ENCODE measurements at places on chromosomes 12 and 14. TPM values are rescaled to one million over a fixed set of nuclear protein-coding genes. Genes with fewer than 3 reads are reported as not detected.

CLEC4C gene
- not detected for total RNA-seq

GDF3 gene
- 0.96 TPM for total RNA-seq

TEX52 gene
- not detected for total RNA-seq

CEBPE gene
- total RNA-seq: not detected

ISM2 gene
- under 0.01 TPM for total RNA-seq

KRT3 gene
- not detected for total RNA-seq

CLEC6A gene
- not detected for total RNA-seq

FAM181A gene
- total RNA-seq: not detected

TUBA1A gene
- total RNA-seq: 1,351 TPM

ZDHHC22 gene
- total RNA-seq: not detected

EGLN3 gene
- 5.2 TPM for total RNA-seq

SVOP gene
- not detected for total RNA-seq

FERMT2 gene
- 99.6 TPM for total RNA-seq

CLEC14A gene
- 418 TPM for total RNA-seq

METAP2 gene
- 80.0 TPM for total RNA-seq

LALBA gene
- total RNA-seq: not detected

NOPCHAP1 gene
- total RNA-seq: 7.1 TPM

TIMM9 gene
- total RNA-seq: 30.9 TPM

OR6C2 gene
- not detected for total RNA-seq

CYP46A1 gene
- total RNA-seq: not detected

DPPA3 gene
- total RNA-seq: not detected

NRIP2 gene
- not detected for total RNA-seq

KRT8 gene
- 12.5 TPM for total RNA-seq

PLEK2 gene
- 2.9 TPM for total RNA-seq

TRIM9 gene
- under 0.01 TPM for total RNA-seq

HNRNPA1 gene
- 415 TPM for total RNA-seq

HCAR1 gene
- total RNA-seq: under 0.01 TPM

TAS2R19 gene
- 5.5 TPM for total RNA-seq

MMP19 gene
- total RNA-seq: 0.65 TPM

POTEG gene
- not detected for total RNA-seq

BIN2 gene
- total RNA-seq: not detected

PROX2 gene
- total RNA-seq: under 0.01 TPM

WNT5B gene
- 0.33 TPM for total RNA-seq

TAS2R43 gene
- total RNA-seq: 1.3 TPM

Data from vein endothelial cell (primary cell).